ENCODE measurements at places on chromosomes 11 and 22.

DNA sequence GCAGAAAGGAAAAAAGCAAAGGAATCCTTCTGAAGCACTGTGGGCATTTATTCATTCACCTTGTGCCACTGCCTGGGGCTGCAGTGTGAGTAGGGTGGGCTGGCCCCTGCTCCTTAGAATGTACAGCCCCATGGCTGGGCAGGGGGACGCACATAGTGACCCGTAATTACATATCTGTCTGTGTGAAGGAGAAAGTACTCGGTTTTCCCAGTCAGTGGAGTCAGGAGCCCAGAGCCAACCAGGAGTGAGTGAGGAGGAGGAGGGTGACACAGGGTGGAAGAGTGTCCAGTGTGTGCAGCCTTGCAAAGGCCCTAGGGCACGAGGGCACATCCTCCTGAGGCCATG lies 91.9 kb downstream of the CDKN1C start:
- DNase-seq: no peak

GRCh38 chr11:133606124-133606523 lies 73.8 kb upstream of the OPCML start:
- no peak for DNase-seq

- no peak for DNase-seq
These were observed 47.7 kb upstream of the ARHGAP20 start for GRCh38 chr11:110759972-110760381.

- no peak for DNase-seq
These were observed 14.6 kb downstream of the BBOX1 start for GRCh38 chr11:27055065-27055682.

DNA sequence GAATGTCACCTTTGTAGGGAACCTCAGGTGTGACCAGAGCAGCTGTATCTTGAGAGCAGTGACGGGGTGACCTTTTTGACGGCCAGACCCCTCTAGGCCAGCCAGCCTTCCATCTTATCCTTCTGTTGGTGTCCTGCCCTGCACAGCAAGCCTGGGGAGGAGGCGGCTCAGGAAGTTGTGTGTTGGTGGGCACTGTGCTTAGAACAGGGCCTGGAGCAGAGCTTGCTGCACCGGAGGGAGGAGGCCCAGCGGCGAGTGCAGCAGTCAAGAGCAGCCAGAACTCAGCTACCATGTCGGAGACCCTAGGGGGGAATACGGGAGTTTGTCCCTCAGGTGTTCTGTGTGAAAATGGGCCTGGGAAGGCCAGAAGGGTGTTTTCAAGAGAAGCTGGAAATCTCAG lies 129.4 kb downstream of the OSBP2 start:
- DNase-seq: no peak

GRCh38 chr11:69005631-69006368 lies 7.2 kb downstream of the MRGPRF start:
- no peak for DNase-seq

- no peak for DNase-seq
These were observed at the start of gene CASP12 for GRCh38 chr11:104897891-104898684. TSS of gene CASP12 (minus strand) at chr11:104898460.

DNA sequence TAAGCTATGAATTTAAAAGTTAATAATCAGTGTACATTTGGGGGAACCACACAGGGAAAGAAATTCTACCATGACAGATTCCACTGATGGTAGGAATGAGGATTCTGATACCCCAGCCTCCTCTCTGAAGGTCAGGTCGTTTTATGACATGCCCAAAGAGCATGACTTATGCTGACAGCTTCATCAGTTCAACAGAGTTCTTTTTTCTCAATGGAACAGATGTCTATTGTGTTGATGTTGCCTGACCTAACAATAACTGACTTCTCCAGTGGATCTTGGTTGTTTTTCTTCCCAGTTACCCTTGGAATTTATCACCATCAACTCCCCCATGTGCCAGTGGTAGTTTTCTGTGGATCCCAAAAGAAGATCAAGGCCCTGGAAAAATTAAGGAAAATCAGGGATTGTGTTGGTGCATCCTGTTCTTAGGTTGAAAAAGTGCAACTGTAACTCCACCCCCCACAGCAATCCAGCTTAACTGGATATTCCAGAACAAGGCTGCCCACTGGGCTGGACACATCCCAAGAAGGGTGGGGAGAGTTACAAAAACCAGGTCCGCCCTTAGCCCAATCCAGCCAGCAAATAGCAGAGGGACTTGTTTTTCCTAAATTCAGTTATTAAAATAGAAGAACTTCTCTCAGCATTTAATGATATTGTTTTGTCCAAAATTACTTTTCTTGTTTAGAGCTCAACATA lies 31.5 kb upstream of the CAT start:
- DNase-seq: no peak

DNA sequence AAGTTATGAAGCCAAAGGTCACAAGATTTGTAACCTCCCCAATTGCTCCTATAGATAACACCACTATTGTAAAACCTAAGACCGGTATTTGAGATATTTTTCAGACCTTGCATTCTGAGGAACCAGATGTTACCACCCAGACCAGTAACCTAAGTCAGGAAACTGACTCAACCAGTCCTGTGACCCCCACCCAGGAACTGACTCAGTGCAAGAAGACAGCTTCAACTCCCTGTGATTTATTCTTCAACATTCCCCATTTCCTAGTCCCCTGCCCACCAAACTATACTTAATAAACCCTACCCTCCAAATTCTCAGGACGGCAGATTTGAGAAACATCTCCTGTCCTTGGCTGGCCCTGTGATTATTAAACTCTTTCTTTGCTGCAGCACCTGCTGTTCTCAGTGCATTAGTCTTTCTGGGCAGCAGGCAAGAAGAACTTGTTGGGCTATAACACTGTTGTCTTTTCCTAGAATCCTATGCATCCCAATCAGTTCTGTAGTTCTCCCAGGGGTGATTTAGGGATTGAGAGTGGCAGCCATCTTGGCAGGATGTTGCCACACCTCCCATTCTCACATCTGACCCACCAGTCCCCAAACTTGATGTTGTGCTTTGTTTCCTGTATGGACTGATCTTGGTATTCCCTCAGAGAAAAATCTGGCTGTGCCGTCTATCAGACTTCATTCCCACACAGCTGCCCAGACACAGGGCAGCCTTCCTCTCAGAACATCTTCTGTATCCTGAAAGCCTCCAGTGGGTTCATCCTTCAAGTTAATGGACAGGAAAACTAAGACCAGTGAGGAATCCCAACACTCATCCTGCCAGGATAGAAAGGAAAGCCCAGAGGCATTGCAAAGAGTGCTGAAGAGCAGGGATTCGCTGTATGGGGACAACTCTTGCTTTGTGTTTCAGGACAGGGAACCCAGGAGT lies 104.0 kb downstream of the PDE2A start:
- DNase-seq: no peak

- DNase-seq: no peak
These were observed 6.8 kb upstream of the WDR74 start for GRCh38 chr11:62846177-62846576.

GRCh38 chr11:10348650-10349280 lies 43.9 kb downstream of the ADM start:
- DNase-seq: no peak

- DNase-seq: no peak
These were observed 77.9 kb downstream of the SCN3B start for GRCh38 chr11:123576501-123576900.

DNA sequence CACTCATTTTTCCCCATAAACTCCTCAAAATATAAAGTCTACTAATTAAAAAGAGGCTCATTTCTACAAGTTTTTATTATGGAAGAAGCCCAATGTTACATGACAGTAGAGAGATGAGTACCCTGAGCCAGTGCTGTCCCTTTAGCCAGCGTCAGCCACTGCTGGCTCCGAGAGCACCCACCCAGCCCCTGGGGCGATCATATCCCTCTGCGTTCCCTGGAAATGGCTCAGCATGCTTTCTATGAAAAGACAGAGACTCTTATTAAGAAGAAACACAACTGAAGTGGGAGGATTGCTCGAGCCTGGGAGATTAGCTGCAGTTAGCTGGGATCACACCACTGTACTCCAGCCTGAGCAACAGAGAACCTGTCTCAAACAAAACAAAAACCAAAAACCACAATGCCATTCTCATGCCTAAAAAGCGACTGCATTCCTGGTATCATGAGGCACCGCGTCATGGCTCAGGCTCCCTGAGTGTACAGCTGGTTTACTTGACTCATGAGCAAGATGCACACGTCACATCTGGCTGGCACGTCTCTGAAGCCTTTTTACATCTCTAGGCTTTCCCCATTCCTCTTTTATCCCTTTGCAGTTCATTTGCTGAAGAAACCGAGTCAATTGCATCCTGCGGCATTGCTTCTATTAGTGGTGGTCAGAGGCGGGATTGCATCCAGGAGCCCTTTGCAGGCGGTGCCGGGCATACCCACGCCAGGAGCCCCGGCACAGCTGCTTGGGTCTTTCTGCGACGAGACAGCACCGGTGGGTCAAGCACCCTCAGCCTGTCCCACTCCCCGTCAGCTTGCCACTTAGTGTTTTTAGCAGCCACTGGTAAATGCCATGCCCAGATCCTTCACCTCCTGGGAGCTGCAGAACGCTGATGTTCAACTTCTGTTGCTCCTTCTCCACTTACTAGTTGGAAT lies 119.9 kb downstream of the CTTN start:
- DNase-seq: no peak

DNA sequence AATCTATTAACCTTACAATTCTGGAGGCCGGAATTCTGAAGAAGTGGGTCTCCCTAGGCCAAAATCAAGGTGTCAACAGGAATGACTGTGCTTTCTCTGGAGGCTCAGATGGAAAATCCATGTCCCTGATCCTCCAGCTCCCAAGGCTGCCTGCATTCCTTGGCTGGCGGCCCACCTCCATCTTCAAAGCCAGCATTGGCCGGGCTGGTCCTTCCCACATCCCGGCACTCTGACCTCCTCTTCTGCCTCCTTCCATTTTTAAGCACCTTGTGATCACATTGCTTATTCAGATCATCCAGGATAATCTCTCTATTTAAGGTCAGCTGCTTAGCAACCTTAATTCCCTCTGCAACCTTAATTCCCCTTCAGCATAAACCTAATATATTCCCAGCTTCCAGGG lies 22.7 kb upstream of the CTSD start:
- DNase-seq: no peak
